ENCODE measurements at places on chromosomes 16 and 17.

DNA sequence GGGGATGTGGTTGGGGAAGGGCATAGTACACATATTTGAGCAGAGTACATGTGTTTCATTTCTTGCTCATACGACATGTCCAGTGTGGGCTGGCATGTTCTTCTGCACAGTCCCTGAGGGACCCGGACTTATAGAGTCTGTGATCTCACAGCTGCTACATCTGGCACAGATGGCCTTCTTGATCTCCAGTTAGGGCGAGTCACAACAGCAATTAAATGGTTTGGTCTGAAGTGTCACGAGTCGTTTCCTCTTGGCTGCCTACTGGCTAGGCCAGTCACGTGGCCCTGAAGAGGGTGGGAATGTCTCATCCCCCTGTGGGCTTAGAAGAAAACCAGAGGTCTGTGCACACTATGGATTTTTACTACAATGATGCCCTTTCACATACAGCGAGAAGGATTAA is 443.6 kb downstream of the WWOX start:
- no peak for DNase-seq

DNA sequence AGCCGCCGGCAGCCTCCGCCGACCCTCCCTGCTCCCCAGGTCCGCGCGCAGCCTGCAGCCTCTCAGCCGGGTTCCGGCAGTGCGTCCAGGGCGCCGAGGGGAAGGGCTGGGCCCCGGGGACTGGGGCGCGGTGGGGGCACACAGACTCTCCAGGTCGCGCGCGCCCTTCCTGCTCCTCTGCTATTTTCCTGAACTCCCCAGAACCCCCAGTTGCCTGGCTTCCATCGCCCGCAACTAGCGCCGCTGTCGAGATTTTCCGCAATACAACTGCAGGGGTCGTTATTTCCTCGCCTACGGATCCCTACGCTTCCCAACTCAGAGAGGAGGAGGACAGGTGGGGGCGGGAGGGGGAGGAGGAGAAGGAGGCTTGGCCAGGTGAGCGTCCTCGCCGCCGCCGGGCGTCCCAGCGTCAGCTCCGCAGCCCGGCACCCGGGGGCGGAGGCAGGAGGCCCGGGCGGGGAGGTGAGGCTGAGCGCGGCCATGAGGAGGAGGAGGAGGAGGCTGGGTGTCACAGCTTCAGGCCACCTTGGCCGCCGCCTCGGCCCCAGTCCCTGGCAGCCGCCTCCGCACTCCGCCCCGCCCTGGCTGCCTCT is at the start of gene CA10:
Gene CA10 (minus strand): TSS at position 265 of the 593 bp plus-strand sequence.
- DNase-seq: peak; percentile 43

DNA sequence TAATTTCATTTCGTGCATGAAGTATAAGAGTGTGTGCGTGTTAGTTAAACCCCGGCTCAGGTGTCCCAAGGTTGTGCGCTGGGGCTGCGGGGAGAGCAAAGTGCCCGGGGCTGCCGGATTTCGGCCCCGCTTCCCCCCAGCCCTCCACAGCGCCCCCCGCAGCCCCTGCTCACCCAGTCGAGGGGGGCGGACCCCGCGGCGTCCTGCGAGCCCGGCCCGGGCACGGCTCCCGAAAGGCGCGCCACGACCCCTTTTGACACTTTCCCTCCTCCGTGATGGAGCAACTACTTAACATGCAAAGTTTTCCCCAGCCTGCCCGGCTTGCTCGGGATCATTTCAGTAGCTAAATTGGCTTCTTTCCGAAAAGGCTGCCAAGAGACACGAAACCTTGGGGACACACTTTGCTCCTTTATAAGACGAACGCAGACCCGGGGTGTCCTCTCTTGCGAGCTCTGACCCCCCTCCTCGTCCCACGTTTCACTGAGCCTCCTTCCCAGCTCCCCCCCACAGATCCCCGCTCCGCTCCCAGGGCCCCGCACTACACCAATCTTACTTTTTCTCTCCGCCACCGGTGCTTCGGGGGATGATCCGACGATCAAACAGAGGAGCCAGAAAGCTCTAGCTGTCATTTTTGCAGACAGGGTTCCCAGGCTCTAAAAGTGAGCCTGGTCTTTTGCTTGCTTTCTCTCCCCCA is 552 bp downstream of the C17orf58 start:
- DNase-seq: peak; percentile 39

DNA sequence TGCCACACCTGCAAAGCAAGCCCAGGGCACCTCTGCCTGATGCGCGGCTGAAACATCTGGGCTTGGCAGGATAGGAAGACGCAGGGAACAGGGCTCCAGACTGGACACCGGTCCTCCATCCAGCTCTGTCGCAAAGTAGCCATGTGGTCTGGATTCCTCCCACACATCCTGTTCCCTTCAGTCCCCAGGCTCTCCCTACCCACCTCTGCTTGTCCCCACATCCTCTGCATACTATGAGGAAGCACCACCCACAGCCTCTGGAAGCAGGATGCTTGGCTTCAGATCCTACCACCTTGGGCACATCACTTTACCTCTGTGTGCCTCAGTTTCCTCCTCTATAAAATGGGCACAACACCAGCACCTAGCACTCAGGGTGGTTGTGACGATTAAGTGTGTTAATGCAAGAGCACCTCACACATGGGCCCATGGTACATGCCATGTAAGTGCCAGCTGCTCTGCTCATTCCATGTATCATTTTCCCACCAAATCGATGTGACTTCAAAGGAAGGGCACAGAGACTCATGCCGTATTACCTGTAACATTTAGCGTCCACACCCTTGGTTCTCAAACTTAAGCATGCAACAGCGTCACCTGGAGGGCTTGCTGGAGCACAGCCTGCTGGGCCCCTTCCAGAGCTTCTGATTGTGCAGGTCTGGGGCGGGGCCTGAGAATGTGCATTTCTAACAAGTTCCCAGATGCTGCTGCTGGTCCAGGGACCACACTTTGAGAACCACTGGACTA is 138.6 kb upstream of the SDK2 start:
- peak; percentile 43 for DNase-seq

- peak; percentile 64 for DNase-seq
These were observed 76.9 kb downstream of the RPA1 start for GRCh38 chr17:1906662-1907101.

- DNase-seq: no peak
These were observed 7.2 kb upstream of the CCL8 start for GRCh38 chr17:34312080-34312479.
